ENCODE measurements at places on chromosomes 3 and 15.

DNA sequence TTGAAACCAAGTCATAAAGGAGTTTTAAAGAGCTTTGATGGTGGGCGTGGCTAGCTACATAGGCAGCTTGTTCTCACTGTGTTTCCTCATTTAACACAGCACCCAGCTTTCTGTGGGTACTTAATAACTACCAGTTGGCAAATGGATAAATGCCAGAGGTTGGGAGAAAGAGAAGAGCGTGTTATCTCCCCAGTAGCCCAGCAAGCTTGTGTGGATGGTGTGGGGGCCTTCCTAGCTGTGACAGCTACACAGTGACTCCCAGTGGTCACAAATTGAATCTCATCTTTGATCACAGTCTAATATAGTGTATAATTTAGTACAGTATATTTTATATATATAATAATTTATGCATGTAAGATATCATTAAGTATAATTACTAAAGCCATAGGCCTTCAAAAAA is 984.1 kb downstream of the EPHA3 start:
- DNase-seq = peak; percentile 58

- peak; percentile 8 for DNase-seq
Observed at GRCh38 chr15:84590406-84590805, 10.4 kb upstream of the ZSCAN2 start.

GRCh38 chr3:115415246-115415996 is 207.9 kb upstream of the GAP43 start:
- no peak for DNase-seq

GRCh38 chr3:55487381-55488241 is 505 bp upstream of the WNT5A start:
- DNase-seq = peak; percentile 73

- DNase-seq = no peak
Observed at GRCh38 chr3:78825858-78826215, 942.0 kb downstream of the ROBO1 start.

DNA sequence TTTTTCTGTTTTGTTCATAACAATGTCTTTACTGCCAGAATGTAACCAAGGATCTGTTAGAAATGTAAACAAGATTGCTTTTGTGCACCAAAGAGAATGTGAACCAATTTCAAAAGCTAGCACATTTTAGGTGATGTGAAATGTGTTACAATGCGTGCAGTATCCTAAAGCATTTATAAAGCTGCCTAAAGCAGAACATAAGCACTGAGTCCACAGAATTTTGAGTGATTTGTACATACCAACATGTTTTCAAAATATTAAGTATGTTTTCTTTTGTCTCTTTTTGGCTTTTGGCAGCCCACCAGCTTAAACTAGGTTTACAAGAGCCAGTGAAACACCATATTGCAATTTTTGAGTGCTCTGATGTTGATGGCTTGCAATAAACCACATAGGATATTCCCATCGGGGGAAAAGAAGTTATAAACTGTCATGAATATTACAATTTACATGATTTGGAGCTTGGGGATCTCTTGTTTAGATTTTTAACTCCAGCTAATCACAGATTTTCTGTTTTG is 364.0 kb downstream of the ZIC1 start:
- DNase-seq = no peak
